ENCODE measurements at places on chromosomes 1 and 21. TPM values are rescaled to one million over a fixed set of nuclear protein-coding genes. Genes with fewer than 3 reads are reported as not detected.

BTBD19 gene
- 5.1 TPM for total RNA-seq

RPS8 gene
- 2,499 TPM for total RNA-seq

CEP350 gene
- 20.5 TPM for total RNA-seq

LCE1B gene
- not detected for total RNA-seq

KRTAP19-7 gene
- total RNA-seq: not detected

OLIG2 gene
- not detected for total RNA-seq

CDC42 gene
- 182 TPM for total RNA-seq

MMP23B gene
- total RNA-seq: 15.7 TPM

PRAMEF11 gene
- total RNA-seq: not detected

SPATA21 gene
- total RNA-seq: not detected

CERS2 gene
- 67.4 TPM for total RNA-seq

ELOA gene
- total RNA-seq: 32.2 TPM

HSF2BP gene
- total RNA-seq: 1.6 TPM

CYP4Z1 gene
- 0.10 TPM for total RNA-seq

RGS18 gene
- not detected for total RNA-seq

RGS16 gene
- 0.10 TPM for total RNA-seq

FCRL5 gene
- not detected for total RNA-seq

OPRD1 gene
- not detected for total RNA-seq

CSMD2 gene
- 2.1 TPM for total RNA-seq

PGLYRP4 gene
- not detected for total RNA-seq

LCE3D gene
- not detected for total RNA-seq

ACP6 gene
- 2.1 TPM for total RNA-seq

TNFSF4 gene
- total RNA-seq: 2.0 TPM

FAM151A gene
- not detected for total RNA-seq

TRIM58 gene
- total RNA-seq: not detected

CALML6 gene
- 0.10 TPM for total RNA-seq

FAM163A gene
- total RNA-seq: not detected

PTGFR gene
- 9.9 TPM for total RNA-seq

S100A3 gene
- 11.2 TPM for total RNA-seq

TMOD4 gene
- total RNA-seq: not detected

Data from cardiac ventricle fibroblast (primary cell).